ENCODE measurements at places on chromosomes 12 and 14.

- no peak for DNase-seq
Observed at GRCh38 chr14:22778084-22778483, 11.6 kb downstream of the OXA1L start.

DNA sequence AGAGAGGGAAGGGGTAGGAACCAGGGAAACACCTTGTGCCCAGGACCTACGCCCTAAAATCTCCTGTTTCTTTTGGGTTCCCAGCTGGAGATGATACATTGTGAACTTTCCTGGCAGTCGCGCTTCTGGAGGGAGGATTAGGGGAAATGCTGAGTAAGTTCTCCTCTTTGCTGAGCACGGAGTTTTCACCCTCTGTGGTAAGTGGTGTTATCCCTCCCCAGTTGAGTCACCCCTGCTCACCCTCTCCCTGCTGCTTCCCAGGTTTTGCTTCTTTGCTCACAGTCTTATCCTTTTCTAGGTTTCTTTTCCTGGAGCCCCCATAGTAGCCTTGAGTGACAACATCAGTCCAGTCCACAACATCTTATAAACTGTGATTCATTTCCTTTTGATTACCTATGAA is 789.1 kb downstream of the TMEM121 start:
- DNase-seq = no peak

DNA sequence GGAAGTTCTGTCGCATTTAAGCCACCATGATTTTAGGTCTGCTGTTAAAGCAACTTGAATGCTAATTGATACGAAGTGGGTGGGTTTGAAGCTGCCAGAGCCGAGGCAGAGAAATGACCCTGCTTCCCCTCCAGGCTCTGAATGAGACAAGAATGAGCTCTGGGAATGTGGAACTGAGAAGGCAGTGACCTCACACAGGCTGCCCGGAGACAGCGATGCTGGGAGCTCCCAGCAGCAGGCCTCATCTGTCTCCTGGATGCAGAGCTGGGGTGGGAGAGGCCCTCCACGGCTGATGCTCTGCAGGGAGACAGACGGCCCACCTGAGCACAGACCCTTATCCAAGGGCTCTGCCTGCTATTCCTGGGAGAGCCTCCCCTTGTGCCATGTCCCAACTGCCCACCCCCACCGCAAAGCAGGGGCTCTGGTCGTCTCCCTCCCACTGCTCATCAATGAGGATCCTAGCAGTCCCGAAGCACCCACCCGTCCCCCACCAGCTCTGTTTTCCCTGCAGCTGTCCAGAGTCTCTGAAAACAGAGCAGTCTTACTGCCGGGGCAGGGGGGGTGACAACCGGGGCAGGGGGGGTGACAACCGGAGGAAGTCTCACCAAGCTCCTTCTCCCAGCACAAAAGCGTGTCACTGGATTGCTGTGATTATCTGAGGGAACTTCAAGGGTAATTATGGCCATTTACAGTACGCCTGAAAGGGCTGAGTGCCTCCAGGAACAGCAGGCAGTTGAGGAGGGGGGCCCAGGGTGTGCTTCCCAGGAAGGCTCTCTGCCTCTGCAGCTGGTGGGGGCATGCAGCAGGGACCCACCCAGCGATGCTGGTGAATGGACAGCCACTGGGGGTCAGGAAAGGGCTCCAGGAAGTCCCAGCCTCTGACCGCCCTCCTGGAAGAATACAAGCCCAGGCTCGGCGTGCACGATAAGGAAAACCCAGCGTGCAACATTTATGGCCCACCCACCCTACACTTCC is 67.8 kb downstream of the CHGA start:
- no peak for DNase-seq

GRCh38 chr14:23559926-23560520 is 4.0 kb downstream of the THTPA start:
- no peak for DNase-seq

DNA sequence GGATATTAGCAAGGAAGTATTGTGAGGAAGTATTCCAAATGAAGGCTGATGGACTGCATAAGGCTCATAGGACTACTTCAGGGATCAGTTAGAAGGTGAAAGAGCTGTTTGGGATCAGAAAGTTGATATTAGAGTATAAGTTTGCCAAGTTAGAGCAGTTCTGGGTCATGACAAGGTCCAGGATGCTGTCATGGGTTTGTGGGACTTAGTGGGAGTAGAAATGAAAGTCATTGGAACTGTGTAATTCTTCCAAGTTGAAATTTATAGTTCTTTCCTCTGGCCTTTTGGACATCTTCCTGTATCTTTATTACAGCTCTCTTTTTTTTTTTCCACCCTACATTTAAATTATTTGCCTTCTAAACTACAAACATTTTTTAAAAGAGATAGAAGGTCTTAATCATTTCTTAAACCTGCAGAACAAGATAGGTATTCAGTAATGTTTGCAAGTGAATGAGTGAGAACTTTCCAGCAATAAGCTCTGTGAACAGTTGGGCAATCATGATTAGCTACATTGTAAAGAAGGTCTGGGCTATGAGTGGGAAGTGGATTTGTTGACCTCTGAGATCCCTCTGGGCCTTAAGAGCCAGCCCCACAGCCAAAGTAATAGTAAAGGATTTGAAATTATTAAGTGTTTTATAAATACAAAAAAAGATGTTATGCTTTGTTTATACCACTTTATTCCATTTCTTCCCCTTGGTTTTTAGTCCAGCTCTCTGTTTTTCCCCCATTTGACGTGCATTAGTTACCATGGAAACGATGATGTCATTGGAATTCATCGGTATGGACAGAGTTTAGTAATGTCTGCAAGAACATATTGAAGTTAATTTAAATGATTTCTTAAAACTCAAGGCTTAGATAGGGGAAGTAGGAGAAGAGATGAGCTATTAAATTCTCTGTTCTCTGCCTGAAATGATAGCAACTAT is 247.9 kb upstream of the ARHGAP5 start:
- DNase-seq = no peak

DNA sequence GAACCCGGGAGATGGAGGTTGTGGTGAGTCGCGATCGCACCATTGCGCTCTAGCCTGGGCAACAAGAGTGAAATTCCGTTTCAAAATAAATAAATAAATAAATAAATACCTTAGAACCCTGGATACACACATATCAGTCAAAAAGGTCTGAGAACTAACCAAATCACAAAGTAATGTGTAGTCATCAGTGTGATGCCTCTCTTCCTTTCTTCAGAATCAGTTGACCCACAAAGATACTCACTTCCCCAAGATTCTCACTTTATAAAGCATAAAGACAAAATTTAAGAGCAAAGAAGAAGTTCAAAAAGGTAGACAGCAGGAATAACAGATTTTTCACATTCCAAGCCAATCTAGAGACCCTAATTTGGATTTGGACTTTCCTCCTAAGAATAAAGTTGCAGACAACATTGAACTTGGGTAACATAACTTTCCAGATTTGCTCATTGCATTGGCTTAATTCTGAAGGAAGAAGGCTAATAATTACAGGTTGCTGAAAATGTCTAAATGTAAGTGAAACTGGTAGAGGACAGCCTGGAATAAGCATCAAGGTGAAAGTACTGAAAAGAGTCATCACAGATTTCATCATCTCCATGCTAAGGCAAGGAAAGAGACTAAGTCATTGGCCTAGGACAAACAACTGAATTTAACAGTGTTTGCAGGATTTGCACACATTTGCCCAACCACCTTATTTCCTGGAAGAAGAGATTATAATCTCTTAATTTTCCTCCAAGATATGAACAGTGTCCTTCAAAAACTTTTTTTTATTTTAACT is 17.4 kb downstream of the TMED10 start:
- DNase-seq = no peak

All from endodermal cell (in vitro differentiated cells).